ENCODE measurements at places on chromosomes 11 and 22.
A peak's percentile ranks its signal among the peaks of the same experiment; 100 is the strongest.

DNA sequence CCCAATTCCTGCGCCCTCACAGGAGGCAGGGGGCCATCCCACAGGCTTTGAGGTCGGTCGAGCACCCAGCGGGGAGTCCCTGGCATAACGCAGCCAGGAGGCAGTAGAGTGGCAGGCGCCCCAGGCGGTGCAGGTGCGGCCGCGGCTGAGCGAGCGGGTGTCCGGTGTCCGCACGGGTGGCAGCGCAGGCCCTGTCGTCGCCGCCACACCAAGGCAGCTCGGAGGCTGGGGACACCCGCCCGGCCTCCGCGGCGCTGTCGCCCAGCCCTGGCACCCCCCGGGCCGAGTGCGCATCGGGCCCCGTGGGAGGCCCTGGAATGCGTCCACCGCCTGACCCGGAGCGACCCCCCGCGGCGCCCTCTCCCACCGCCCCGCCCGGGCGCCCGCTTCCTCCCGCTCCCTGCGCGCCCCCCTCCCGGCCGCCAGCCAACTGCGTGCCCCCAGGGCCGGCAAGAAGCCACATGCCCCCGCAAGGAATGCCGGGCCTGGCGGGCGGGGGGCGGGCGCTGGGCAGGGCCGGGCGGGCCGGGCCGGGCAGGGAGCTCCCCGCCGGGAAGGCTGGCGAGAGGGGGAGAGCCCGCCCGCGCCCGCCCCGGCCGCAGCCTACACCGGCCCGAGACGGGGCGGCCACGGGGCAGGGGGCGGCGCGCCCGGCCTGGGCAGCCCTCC lies 33.9 kb downstream of the PRDM11 start:
- no peak for DNase-seq

DNA sequence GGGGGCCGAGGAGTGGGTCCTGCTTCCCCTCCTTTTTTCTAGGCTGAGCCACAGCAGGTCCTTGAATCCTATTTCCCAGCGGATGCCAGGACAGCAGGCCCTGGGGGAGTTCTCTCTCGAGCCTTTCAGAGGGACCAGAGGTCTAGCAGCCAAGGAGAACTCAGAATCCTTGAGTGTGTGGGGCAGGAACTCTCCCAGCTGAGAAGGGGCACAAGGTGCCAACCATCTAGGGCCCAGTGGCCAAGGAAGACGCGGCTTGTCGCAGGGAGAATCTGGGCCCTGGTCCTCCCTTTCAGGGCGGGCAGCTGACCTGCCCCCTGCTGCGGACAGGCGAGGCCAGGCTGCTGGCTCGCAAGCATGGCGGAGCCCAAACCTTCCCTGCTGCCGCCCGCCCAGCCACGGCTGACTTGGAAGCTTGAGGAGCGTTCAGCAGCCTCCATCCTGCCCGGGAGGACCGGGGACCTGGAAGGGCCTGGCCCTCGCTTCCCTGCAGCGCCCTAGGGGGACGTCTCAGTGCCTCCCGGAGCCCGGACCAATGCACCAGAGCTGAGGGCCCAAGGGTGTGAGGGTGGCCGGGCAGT lies 972 bp upstream of the TSSC4 start:
- DNase-seq, result no peak

GRCh38 chr22:26169315-26170111 lies at the start of gene SEZ6L:
Gene SEZ6L (plus strand): TSS chr22:26169462. CDS start chr22:26169670, 208 bp downstream.
- no peak for DNase-seq

- no peak for DNase-seq
Measured at GRCh38 chr11:67016550-67016949, 6.4 kb upstream of the SYT12 start.

- DNase-seq, result no peak
Measured at GRCh38 chr11:33696931-33697638, 3.5 kb downstream of the C11orf91 start.

- DNase-seq, result no peak
Measured at GRCh38 chr11:19674836-19675235, 37.8 kb upstream of the NAV2 start.

GRCh38 chr11:107705027-107705426 lies 6.8 kb downstream of the SLN start:
- DNase-seq, result no peak

GRCh38 chr22:19353363-19354131 lies 62.0 kb upstream of the CLTCL1 start:
- DNase-seq, result no peak

GRCh38 chr11:108402241-108402640 lies 65.1 kb downstream of the C11orf65 start:
- DNase-seq, result no peak

- no peak for DNase-seq
Measured at GRCh38 chr11:33545931-33546330, 154.7 kb downstream of the C11orf91 start.

- DNase-seq, result no peak
Measured at GRCh38 chr22:39243439-39244135, 1.2 kb downstream of the PDGFB start.

DNA sequence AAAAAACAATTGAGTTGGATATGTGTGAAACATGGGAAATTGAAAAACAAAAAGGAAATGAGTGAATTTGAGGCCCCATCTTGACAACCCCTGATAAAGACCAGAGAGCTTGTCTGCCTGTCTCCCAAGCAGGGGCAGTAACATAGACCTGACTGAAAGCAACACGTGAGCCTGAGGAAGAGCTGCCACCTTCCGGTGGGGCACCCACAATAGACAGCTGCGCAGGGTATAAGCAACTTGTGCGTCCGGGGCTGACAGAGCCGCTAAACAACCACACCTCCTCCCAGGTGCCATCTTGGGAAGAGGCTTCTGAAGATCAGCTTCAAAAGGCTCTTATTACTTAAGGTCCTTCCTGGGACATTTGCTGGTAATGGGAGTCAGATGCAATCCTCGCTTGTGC lies 166.8 kb downstream of the NTM start:
- no peak for DNase-seq

- DNase-seq, result no peak
Measured at GRCh38 chr11:27696961-27697360, 3.3 kb downstream of the BDNF start.

- DNase-seq, result no peak
Measured at GRCh38 chr22:44210722-44211121, 30.0 kb downstream of the PARVG start.

GRCh38 chr11:12556155-12556554 lies 118.1 kb upstream of the TEAD1 start:
- DNase-seq, result no peak

GRCh38 chr11:122202161-122202950 lies 86.3 kb upstream of the BLID start:
- no peak for DNase-seq

- peak; percentile 62 for DNase-seq
Measured at GRCh38 chr11:72411623-72412419, 22.5 kb downstream of the CLPB start.

DNA sequence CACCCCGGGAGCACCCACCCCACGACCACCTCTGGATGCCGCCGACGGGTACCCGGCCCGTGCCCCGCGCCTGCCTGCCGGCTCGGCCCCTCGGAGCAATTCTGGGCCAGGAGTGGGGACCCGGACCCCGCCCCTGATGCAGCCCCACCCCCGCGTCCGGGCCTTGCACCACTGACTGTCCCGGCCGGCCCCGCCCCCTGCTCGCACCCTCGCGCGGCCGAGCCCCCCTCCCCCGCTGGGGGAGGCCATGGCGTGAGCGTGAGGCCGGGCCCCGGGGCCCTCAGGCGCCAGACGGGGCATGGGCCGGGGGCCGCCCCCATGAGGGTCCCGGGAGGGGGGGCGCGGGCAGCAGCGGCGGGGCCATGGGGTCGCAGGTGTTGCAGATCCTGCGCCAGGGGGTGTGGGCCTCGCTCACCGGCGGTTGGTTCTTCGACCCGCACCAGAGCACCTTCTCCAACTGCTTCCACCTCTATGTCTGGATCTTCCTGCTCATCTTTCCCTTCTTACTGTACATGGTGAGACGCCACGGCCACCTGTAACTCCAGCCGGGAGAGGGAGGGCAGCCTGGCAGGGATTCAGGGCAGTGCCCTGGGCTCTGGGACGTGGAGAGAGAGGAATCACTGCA lies 486 bp downstream of the PCNX3 start:
- peak; percentile 33 for DNase-seq

DNA sequence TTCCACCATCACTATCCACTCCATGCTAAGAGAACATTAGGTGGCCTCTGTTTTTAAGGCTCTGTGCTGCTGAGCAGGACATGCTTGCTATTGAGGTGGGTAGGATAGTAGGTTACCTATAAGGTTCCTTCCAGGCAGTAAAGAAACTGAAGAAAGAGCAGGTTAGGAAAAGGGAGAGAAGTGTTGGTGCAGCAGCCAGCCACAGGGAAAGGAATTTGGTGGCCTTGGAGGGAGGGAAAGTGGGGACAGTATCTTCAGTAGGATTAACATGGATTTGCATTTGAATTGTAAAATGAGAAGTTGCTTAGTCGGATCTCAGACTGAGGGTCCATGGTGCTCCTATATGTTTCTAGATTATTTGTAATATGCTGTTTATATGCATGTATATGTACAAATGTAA lies 49.2 kb upstream of the OLFML1 start:
- no peak for DNase-seq

DNA sequence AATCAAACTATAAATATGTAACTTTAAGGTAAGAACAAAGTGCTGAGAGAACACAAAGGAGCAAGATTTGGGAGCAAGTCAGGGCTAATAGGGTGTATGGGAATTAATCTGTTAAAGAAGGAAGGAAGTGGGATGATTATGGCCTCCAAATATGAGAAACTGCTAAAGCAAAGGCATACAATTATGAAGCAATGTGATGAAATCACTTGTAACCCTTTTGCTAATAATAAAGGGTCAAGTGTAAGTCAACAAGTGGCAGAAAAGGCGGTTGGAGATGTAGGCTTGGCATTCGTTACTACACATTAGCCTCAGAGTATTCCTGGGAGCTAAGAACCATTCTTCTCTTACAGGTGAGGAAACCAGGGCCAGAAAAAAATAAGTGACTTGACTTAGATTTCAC lies 1002.3 kb upstream of the TENM4 start:
- DNase-seq, result no peak

GRCh38 chr22:41898645-41899044 lies 16.2 kb downstream of the SHISA8 start:
- DNase-seq, result no peak

DNA sequence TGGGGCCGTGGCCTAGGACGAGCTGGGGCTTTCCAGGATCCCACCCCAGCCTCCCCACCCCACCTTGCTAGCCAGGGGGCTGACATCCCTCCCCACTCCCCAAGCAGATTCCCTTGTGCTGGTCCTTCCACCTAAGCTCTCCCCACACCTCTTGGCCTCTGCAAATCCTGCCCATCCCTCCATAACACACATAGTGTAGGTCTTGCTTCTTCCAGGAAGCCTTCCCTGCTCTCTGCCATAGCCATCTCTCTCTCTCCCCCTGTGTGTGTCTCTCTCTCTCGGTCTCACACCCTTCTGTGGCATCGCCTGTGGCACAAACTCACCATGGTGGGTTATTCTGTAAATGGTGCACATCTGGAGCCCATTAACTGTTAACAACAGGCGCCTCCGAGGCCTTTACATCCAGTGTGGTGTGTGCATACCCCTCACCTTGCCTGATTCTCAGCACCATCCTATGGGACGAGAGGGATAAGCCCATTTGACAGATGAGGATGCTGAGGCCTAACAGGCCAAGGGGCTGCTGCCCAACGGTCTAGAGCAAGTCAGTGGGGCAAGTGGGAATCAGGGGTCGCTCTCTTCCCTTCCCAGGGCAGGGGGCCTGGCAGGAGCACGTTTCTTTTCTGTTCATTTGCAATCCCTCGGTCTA lies 22.2 kb upstream of the PICK1 start:
- no peak for DNase-seq

- DNase-seq, result no peak
Measured at GRCh38 chr11:42021911-42022310, 562.5 kb upstream of the LRRC4C start.

- DNase-seq, result no peak
Measured at GRCh38 chr11:61588728-61589191, 7.9 kb upstream of the SYT7 start.

- DNase-seq, result no peak
Measured at GRCh38 chr11:15114501-15115475, at the start of gene INSC. Gene INSC (plus strand): TSS chr11:15114923. CDS start chr11:15149175, 34,252 bp downstream.

GRCh38 chr11:115980337-115981103 lies 476.3 kb upstream of the CADM1 start:
- no peak for DNase-seq

- peak; percentile 51 for DNase-seq
Measured at GRCh38 chr11:117822074-117823033, 2.2 kb downstream of the FXYD2 start.

DNA sequence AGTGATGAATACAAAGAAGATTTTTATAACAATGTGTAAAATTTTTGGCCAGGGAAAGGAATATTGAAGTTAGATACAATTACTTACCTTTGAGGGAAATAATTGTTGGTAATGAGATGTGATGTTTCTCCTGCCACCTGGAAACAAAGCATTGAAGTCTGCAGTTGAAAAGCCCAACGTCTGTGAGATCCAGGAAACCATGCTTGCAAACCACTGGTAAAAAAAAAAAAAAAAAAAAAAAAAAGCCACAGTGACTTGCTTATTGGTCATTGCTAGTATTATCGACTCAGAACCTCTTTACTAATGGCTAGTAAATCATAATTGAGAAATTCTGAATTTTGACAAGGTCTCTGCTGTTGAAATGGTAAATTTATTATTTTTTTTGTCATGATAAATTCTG lies 5.3 kb downstream of the BIRC3 start:
- DNase-seq, result no peak

- no peak for DNase-seq
Measured at GRCh38 chr11:113555071-113555619, 79.9 kb upstream of the DRD2 start.

GRCh38 chr11:29527391-29527936 lies 489.4 kb downstream of the KCNA4 start:
- DNase-seq, result peak; percentile 34

- DNase-seq, result no peak
Measured at GRCh38 chr11:89249196-89249595, 71.5 kb downstream of the TYR start.

- no peak for DNase-seq
Measured at GRCh38 chr11:25057861-25058260, 561.0 kb downstream of the LUZP2 start.

DNA sequence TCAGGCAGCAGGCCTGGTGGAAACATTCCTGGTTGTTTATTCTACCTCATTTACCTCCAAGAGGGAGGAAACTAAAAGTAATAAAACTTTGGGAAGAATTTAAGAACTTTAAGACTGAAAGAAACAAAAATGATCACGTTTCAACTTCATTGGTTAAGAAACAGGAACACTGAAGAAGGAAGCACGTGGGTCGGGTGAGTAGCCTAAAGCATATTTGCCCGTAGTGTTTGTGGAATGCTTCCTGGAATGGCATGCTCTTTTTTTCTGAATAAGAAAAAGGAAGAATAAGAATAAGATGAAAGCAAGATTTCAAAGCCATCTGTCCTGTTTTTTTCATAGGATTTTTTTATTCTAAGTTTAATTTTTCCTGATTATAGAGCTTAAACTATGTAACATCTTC lies 83.1 kb downstream of the WNT11 start:
- DNase-seq, result no peak

- DNase-seq, result no peak
Measured at GRCh38 chr22:49040754-49041467, 786.8 kb downstream of the BRD1 start.

- DNase-seq, result no peak
Measured at GRCh38 chr11:62026739-62027370, 59.4 kb upstream of the FTH1 start.

- no peak for DNase-seq
Measured at GRCh38 chr11:6111673-6112072, 4.2 kb downstream of the OR56B4 start.

- DNase-seq, result no peak
Measured at GRCh38 chr22:25051983-25052710, 99.6 kb downstream of the KIAA1671 start.

- DNase-seq, result no peak
Measured at GRCh38 chr11:1982873-1983600, 14.6 kb downstream of the H19 start.

- DNase-seq, result no peak
Measured at GRCh38 chr11:124935548-124936514, at the start of gene HEPACAM. Gene HEPACAM (minus strand): TSS chr11:124936047. CDS start chr11:124936006, 41 bp downstream.

GRCh38 chr11:15175831-15176230 lies 61.1 kb downstream of the INSC start:
- DNase-seq, result no peak
